Stimulated activated CD8-positive, alpha-beta memory T cell treated with anti-CD3 and anti-CD28 coated beads, Interleukin-7, amount 100 ng/mL, for 4 hours (primary cell): ENCODE measurements at places on chromosomes 12 and 14.

- no peak for DNase-seq
Observed at GRCh38 chr12:117494833-117495655, 133.6 kb upstream of the NOS1 start.

DNA sequence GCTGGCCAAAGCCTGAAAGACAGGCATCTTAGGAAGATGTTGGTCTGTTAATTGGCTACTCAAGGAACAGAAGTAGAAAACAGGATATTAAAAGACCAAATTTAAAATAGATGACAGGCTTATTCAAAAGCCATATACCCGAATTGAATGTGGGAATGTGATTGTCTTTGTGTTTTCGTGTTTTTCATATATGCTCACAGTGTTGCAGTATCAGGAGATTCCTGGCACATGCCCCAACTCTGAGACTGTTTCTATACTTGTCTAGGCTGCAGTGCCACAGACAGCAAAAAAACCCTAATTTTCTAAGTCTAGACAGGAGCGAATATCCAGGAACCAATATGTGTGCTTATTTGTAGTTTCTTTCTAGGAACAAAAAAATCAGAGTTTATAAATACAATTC lies 57.4 kb upstream of the KRR1 start:
- DNase-seq = no peak

DNA sequence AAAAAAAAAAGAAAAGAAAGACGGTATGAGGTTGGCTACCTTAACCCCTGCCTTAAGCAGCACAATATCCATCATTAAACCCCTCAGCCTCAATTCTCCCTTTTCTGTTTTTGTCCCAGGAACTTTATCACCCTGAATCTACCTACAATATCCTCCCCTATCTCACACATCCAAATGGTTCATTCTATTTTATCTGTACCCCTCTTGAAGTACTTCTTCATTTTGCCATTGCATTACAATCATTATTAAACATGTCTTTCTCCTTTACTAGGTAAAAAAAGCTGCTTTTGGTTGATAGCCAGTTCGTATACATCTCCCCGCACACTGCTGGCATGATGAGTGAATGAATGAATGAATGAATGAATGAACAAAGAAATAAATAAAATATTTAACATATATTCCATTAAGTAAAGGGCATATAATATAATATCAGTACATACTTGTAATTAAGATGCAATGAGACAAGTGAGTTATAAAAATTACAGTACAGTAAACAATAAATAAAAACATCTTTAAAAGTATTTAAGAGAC lies 364 bp upstream of the GPR65 start:
- DNase-seq = no peak

GRCh38 chr14:26414926-26415325 lies 182.9 kb downstream of the NOVA1 start:
- no peak for DNase-seq

- DNase-seq = no peak
Observed at GRCh38 chr14:75771595-75771994, 110.5 kb downstream of the TTLL5 start.

GRCh38 chr12:6779708-6780432 lies 7.5 kb downstream of the LAG3 start:
- no peak for DNase-seq

GRCh38 chr12:116539905-116540482 lies 19.2 kb upstream of the MAP1LC3B2 start:
- DNase-seq = no peak

DNA sequence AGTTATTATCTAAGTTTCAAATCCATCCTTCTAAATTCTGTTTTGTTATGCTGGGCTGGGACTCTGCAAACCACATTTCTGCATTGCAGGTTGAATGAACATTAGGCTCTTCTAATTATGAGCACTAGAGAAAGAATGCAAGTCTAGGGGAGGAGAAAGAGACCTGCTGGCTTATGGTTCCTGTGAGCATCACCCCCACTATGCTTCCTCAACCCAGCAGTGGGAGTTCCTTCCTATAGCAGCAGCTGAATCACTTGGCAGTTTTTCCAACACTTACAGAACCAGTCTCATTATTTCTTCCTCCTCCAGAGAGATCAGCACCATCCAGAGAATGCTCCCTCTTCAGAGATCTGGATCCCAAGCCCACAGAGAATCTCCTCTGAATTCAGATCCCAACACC lies 297.7 kb upstream of the CLEC14A start:
- DNase-seq = no peak

DNA sequence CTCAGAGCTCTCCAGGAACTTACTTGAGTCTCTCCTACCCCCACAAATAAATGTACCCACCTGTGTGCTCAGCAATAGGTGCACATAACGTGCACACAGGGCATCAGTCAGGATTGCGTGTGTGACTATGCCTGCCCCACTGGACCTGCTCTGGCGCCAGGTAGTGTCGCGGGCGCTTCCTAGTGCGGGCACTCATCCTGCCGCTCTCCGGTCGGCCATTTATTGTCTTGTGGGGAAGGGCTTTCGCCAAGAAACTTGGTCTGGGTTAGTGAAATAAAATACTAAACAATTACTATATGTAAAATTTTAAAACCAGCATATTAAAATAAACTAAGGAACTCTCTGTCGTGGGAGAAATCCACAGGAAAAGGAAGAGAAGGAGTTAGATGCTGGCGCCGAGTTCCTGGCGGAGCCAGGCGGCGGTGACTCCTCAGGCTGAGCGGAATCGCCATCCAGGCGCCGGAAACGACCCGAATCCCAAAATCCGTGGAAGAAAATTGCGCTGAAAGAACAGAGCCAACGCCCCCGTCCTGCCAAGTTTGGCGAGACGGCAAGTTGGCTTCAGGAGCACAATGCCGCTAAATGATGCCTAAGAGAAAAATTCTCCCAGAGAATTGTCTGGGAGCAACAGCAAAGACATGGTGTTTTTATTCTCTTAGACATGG lies 7.9 kb upstream of the HOXC13 start:
- no peak for DNase-seq

- DNase-seq = no peak
Observed at GRCh38 chr14:87231336-87232026, 761.5 kb downstream of the GALC start.

GRCh38 chr14:73943083-73943482 lies 6.8 kb downstream of the FAM161B start:
- DNase-seq = no peak

DNA sequence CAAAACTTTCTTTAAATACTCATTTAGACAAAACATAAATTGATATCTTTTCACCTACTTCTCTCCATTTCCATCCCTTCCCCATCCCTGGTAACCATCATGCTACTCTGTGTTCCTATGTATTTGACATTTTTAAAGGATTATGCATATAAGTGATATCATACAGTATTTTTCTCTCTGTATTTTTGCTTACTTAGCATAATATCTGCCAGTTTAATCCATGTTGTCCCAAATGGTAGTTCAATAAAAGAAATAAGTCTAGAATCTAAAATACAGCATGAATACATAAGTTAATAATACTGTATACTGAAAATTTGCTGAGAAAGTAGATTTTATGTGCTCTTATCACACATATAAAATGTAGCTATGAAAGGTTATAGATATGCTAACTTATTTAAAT lies 190.3 kb upstream of the NAV3 start:
- DNase-seq = no peak

DNA sequence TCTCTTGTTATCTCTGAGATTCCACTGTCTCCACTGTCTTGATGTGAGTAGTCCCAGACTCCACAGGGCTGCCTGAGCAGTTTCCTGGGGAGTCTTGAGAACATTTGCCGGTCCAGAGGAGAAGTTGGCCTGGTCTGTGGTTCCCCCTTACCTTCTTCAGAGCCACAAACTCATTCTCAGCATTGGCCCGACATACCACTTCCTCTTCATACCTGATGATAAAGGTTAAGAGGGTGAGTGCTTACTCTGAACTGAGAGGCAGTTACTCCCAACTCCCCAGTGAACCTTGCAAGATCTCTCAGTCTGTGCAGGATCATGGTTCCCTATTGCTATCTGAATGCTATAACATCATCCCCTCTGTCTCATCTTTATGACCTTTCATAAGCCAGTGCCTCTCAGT lies 2.6 kb downstream of the KRT84 start:
- DNase-seq = no peak

DNA sequence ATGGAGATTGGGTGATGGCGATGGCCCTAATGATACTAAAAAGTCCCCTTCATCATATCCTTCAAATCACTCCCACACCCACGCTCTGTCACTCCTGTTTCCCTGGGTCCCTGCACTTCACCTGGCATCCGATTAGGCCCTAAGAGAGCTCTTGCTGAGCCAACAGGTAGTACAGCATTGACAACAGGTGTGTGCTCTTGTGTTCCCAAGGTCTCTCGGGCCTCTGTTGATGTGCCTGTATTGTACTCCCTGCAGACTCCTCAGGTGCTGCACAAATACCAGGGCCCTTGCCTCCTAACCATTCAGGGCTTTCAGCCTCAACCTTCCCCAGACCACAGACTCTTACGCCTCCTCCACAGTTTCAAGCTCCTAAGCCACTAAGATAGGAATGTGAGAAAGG lies 25.8 kb upstream of the VDR start:
- no peak for DNase-seq

DNA sequence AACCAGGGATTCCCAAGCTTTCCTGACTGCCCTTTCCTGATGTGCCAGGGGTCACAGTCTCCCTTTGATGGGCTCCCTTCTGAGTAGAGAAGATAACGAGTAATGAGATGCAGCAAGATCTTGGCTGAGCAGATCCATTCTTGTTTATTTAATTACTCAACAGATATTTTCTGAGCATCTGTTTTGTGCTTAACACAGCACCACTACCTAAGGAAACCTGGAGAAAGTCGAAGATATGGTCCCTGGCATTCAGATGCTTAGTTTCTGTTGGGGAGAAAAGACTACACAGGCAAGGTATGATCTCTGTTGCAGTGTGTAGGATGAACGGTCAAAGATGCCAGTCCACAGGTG lies 3.9 kb downstream of the AJUBA start:
- no peak for DNase-seq

DNA sequence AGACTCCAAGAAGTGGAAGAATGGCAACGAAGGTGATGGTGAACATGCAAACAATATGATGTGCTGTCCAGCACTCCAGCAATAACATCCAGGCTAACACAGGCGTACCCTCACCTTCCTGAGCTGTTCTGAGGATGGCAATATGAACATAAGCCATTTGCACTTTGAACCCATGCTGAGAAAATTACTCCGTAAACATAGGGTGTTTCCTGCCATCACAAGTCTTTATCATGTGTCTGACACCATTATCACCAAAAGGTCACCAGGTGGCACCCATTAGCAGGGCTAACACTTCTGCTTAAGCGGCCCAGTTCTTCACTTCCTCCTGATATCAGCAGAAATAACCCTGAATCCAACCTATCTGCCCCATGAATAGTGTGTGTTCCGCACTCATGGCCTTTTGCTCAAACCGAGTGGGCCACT lies 482.8 kb downstream of the MED13L start:
- no peak for DNase-seq

DNA sequence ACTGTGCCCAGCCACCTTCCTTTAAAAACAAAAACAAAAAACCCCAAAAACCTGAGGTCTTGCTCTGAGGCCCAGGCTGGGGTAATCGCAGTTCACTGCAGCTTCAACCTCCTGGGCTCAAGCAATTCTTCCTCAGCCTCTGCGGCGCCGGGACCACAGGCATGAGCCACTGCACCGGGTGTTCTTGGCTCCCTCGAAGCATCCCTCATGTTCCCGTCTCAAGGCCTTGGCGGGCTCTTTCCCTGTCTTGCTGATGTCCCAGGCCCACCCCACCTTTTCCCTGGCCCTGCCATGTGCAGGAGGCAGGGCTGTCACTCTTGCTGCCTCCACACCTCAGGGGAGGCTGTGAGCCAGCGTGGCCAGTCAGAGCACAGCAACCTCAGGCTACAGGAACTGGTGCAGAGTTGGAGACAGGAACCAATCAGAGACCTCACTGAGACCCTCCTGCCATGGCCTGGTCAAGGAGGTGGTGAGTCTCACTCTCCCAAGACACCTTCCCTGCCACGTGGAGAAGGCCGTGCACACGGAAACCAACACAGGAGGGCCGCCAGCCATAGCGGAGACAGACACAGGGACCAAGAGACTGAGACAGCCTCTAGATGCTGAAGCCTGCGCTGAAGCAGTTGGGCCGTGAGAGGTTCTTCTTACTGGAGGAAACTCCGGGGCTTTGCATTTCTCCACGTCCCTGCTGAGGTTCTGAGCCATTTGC lies 6.0 kb upstream of the AMN start:
- DNase-seq = no peak

GRCh38 chr14:75310295-75311111 lies 31.9 kb downstream of the FOS start:
- no peak for DNase-seq

GRCh38 chr12:57735952-57736740 lies 2.4 kb downstream of the AGAP2 start:
- no peak for DNase-seq

- DNase-seq = no peak
Observed at GRCh38 chr12:55658635-55659391, 22.1 kb downstream of the OR10P1 start.

DNA sequence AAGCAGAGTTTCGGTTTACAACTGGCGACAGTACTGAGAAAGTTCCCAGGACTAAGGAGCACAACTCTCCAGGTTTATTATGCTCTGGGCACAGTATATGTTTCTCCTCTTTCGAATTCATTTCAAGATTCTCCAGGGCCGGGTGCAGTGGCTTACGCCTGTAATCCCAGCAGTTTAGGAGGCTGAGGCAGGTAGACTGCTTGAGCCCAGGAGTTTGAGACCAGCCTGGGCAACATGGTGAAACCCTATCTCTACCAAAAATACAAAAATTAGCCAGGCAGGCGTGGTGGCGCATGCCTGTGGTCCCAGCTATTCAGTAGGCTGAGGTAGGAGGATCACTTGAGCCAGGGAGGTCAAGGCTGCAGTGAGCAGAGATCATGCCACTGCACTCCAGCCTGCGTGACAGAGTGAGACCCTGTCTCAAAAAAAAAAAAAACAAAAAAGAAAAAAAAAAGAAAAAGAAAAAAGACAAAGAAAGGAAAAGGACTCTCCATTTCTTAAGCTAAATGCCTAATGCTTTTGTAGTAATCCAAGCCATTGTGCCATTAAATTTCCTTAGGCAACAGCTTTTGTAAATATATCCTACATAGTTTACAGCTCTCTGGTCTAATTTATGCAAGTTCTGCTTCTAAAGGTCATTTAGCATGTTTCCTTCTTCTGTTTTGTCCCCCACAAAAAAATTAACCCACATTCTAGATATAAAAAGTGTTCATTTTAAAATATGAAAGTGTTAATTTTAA lies 34.8 kb downstream of the ATL1 start:
- DNase-seq = no peak

- DNase-seq = no peak
Observed at GRCh38 chr12:108234158-108234557, 105.0 kb downstream of the CMKLR1 start.

DNA sequence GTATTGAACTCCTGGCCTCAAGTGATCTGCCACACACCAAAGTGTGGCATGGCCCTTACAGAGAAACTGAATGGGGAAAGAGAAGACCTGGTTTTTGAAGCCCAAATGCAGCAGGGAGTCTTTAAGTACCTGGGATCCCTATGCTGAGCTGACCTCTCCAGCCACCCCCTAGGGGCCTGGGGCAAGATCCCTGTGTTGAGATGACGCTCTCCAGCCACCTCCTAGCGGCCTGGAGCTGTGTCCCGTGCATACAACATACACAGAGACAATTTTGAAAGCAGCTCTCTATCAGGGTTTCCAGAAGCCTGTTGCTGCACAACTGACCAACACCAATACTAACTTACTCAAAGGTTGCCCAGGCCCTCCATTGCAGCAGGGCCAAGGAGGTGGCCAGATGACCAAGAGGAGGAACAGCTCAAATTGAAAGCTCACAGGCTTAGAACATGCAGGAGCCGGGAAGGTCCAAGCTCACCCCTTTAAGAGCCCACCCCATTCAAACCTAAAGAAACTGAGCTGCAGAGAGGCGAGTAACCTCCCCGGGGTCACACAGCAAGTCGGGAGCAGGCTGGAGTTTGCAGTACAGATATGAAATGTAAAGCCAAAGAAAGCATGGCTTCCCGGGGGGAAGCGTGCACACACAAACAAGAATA lies 31.5 kb downstream of the TTC7B start:
- DNase-seq = no peak
